ENCODE measurements at places on chromosomes 1 and 21.

DNA sequence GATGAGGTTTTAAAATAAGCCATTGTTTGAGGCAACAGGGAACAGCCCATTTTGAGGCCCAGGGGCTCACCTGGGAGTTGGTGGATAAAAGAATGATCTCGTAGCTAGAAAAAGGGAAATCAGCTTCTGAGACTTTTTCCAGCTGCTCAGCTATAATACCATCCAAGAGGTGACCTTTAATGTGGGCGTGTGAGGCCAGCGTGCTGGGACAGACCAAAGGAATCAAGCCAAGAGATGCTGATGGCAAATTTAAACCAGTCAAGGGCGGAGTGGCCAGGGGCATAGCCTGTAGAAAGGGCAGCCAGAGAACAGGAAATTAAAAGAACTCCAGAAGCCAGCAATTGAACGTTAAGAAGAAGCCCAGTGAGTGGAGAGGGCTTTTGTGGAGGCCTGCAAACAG, 132.6 kb downstream of the IER5 start:
- no peak for DNase-seq

DNA sequence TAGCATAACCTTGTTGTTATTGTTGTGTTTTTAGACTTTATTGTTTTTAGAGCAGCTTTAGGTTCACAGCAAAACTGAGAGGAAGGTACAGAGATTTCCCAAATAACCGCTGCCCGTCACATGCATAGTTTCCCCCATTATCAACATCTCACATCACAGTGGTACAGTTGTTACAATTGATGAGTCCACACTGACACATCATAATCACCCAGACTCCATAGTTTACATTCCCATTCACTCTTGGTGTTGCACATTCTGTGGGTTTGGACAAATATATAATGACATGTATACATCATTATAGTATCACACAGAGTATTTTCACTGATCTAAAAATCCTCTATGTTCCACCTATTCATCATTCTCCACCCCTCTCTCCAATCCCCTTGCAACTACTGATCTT, 25.9 kb upstream of the TOR3A start:
- DNase-seq, result no peak

GRCh38 chr21:30437010-30437565, 3.0 kb upstream of the KRTAP15-1 start:
- DNase-seq, result no peak

DNA sequence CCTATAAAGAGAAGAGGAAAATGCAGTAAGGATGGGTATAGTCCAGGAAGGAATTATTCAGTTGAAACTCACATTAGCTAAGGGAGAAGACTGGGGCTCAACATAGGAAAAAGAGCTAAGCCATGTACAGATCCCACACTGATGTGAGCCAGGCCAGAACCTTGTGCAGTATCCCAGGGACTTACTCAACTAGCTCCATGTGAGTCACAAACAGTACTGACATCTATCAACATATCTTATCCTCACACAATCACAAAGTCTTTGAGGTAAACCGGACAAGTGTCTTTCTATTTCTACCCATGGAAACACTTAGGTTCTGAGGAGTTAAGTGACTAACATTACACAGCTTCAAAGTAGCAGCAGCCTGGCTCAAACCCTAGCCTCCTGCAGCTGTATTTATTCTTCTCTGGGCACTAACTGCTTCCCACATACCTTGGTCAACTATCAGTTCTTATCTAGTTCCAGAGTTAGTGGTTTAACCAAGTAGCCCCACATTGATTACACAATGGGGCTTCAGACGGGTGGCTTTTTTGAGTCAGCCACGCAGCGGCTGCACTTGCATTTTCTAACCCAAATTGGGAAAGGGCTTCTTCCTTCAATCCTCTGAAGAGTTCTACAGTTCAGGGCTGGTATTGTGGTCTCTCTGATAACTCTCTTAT, 9.5 kb downstream of the CD5L start:
- no peak for DNase-seq

GRCh38 chr1:111199881-111200801, at the start of gene DENND2D:
TSS of gene DENND2D (minus strand) at chr1:111200646. CDS start at chr1:111200459, 187 bp downstream.
- DNase-seq, result no peak

DNA sequence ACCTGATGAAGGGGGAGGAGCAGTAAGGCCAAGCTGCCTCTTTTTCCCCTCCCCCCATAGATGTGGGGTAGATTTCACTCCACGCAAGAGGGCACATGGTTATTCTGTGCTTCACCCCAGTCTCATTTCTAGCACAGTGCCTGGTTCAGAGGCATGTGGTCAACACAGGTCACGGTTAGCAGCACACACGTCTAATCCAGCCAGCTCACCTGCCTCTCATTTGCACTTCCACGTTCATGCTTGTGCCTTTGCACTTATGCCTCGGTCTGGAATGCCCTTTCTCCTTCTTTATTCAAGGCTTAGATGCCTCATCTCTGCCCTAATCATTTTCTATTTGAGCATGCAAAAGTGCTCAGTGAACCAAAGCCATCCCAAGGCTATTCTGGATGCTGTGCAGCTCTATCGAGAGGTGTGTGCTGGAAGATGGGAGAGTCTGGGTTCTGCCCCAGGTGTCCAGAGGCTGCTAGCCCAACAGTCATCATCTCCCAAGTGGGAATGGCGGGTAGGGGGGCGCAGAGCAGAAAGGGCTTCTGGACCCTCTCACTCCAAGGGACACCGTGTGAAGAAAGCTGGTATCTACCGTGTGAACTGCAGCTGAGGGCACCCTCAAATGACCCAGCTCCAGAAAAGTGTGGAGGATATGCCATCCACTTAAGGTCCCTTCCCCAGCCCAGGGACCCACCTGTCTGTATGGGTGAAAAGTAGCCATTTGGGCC, 2.1 kb upstream of the A3GALT2 start:
- no peak for DNase-seq

- peak; percentile 33 for DNase-seq
These were observed 676 bp upstream of the PADI2 start for GRCh38 chr1:17119773-17120480.

DNA sequence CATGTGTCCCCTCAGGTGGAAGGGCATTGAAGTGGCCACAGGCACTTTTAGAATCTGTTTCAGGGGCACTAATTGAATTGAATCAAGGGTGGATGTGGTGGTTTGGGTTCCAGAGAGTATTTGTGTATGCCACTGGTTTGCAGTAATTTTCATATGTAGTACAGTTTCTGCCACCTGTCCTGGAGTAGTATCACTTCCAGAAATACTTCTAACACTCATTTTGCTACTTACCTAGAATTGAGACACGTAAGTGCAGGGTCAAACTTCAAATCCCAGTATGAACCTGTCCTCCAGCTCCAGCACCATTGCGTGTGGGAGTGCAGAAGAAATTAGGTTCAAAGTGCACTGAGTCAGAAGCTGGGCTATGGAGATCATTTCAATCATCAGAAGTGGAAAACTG, 26.8 kb downstream of the RSPH1 start:
- DNase-seq, result peak; percentile 29

- no peak for DNase-seq
These were observed 48.1 kb downstream of the ELAPOR1 start for GRCh38 chr1:109161858-109162606.

DNA sequence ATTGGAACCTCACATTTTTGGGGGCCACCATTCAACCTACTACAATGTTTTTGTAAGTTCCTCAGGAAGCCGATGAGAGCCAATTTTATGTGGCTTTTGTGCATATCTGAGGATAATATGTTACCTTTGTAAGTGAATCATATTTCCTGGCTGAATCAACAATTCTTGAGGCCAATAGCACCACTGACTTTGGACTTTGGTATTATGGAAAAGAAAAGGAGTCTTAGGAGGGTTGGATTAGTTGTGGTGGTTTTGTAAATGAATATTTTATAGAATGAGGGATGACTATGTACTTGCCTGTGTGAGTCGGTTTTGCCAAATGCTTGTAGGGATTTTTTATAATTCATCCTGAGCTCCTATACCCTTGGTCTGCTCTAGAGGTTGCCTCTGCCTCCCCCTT, 181.5 kb upstream of the HMGB4 start:
- DNase-seq, result no peak

- DNase-seq, result no peak
These were observed 14.5 kb downstream of the CD247 start for GRCh38 chr1:167503626-167504466.

DNA sequence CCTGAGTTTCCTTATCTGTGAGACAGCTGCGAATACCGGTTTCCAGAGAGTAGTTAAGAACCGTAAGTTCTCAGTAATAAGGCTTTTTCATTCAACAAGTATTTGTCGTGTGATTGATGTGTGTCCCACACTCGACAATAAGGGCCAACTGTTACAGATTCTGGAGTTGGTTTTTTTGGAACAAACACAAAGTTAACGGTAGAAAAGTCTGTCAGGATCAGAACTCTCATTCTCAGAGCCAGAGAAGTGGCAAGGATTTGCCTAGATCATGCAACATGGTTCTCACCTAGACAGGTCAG, 837 bp downstream of the NUDC start:
- no peak for DNase-seq

Measured in GM19239 (cell line).